ENCODE measurements at places on chromosomes 5 and 9.

DNA sequence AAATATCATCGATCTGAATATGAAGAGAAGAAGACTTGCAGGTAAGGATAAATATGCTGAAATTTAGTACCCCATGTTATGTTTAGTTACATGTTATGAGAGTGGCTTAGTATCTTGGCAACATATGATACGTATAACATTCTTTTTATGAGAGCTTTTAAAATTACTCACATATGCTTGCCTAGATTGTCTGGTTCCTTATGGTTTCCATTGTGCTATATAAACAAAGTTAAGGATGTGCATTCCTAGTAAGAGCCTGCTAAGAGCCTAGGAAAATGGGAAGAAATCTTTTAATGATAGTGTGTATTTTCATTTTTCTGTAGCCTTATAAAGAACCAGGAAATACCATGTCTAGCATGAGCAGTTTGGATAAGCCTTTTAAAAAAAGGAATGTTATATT, 112.0 kb upstream of the KCNN2 start:
- no peak for DNase-seq

- DNase-seq = no peak
Observed at GRCh38 chr5:56147106-56147505, 86.0 kb downstream of the ANKRD55 start.

GRCh38 chr5:65461490-65461889, 20.2 kb downstream of the ADAMTS6 start:
- DNase-seq = no peak

DNA sequence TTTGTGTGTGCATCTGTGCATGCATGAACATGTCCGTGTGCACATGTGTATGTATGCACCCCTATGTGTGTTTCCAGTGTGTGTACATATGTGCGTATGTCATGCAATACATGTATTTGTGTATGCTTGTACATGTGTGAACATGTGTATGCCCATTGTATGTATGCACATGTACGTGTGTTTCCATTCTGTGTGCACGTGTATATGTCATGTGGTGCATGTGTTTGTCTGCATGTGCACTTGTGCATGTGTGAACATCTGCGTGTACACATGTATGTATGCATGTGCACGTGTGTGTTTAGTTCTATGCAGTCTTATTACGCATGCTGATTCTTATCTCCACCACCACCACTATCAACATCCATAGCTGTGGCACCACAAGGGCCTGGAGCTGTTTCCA, 403.5 kb upstream of the IRX4 start:
- DNase-seq = no peak

DNA sequence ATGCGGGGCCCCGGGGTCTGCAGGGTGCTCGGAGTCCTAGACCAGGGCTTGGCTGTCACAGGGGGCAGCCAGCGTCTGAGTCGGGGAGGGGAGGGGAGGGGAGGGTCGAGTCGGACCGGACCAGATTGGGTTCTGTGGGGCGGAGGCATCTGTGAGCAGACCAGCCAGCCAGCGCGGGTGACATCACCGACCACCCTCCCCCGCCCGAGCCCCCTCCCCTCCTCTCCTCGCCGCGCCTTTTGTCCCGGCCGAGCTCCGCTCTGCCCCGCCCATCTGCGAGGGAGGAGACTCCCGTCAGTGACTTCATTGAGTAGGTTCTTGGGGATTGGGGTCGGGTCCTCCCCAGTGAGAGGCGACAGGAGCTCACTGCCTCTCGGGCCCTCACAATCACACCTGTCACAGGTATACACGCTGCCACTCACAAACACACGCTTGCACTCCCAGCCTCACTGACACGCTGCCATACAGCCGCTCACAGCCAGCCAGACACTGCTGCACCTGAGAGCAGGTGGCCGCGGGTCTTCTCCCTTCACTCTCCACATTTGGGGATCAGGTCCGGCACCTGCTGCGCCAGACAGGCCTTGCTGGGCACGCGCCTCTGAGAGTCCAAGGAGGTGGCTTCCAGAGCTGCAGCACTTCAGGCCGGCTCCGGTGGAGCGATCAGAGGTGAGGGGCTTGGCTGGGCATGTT, 546 bp downstream of the DNAJB5 start:
- DNase-seq = no peak

DNA sequence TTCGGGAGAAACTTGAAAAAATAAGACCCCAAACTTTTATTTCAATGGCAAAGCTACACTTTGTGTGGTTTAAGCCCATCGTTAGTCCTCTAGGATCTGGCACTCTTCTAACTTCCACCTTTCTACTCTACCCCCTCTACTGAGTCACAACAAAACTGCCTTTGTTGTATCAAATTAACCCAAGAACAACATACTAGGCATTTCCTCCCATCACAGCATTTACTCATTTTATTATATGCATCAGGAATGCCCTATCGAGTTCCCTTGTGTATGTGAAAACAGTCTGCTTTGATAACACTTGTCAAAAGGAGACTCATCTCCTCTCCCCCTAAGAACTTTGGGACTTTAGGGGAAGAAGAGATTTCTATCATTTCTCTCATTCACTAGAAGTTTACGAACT, 158.9 kb upstream of the FREM1 start:
- DNase-seq = no peak

Measured in glomerular endothelial cell (primary cell).